NCI-H1417 treated with DMSO at 0.1 percent for 48 hours (cell line): ENCODE measurements at places on chromosomes 1 and 21.

DNA sequence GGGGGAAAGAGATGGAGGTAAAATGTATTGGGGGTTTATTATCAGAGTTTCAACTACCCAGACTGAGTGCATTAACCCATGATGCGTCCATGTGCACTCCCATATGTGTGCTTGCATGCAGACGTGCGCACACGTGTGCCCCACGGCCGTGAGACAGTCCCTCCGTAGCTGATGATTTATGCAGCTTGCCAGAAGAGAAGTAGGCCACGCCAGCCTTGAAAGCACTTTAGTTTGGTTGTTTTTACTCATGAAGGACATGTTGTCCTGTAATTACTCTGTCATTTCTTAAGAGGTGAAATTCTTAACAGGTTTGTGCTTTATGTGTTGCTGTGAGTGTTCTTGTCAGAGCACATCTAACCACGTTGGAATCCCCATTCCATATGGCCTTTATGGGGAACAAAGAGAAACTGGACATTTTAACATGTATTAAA, 467.8 kb downstream of the LMO4 start:
- no peak for DNase-seq

DNA sequence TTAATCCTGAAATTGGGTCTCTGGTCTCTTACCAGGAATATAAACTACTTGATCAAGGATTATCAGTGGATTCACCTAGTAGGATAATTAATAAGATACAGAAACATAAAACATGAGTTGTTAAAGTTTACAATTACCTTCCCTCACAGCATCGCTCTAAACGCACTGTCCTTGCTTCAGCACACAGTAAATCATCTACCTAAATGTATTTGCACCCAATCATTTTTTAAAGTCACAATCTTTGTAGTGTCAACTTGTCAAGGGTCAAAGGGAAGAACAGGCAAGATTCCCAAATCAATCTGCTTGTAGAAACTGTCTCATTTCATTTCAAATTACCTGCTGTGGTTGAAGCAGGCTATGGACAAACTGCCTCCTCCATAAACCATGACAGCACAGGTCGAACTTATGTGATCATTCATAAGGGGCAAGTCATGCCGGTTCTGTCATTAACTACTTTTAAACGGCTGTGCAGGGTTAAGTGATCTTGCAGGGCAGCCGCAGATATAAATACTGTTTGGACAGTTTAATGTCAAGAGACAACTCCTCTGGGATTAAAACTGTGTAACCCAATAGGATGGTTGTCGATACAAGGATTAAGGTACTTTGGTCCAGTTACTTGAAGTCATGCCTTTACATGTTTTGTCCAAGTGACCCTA, 93.6 kb downstream of the ZNF281 start:
- DNase-seq: no peak

GRCh38 chr1:23478896-23479665, 4.9 kb downstream of the ASAP3 start:
- DNase-seq: no peak

GRCh38 chr1:228013131-228013934, 6.5 kb downstream of the WNT3A start:
- DNase-seq: no peak

DNA sequence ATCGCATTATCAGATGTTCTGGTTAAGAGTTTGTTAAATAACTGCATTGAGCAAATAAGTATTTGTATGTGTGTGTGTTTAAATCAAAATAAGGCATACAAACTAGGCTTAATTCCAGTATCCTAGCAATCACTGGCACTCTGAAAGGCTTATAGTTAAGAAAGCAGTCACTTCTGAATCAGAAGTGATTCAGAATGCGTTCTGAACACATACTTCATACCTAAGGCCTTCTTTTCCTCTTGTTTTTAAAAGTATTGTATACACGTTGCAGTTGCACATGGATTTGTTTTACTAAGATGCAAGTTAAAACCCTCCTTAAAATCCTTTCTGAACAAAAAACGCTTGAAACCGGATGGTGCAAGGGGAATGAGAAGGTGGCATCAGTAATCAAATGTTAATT, 238.4 kb upstream of the DMRTA2 start:
- DNase-seq: no peak

- DNase-seq: no peak
Measured at GRCh38 chr1:71303617-71304041, 222.8 kb upstream of the ZRANB2 start.

- DNase-seq: no peak
Measured at GRCh38 chr1:9724706-9725476, 73.4 kb downstream of the PIK3CD start.

DNA sequence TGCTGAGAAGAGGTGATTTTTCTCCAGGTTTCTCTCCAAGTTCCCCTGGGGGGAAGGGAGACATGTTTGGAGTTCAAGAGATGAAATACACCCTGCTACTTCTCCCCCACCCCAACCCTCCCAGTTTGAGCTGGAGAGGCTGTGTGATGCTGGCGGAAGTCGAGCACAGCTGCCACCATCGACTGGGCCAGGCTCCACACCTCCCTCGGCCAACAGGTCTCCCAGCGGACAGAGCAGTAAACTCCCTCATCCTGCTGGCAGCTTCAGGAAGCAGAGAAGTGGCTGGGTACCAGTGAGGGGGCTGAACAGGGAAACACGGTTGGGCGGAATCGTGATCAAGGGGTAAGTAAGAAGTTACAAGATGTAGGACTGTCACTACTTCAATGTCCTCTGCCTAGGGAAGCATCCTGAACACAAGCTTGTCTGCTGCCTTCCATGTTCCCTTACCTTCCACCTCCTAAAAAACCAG, 6.6 kb upstream of the NHLH1 start:
- no peak for DNase-seq

DNA sequence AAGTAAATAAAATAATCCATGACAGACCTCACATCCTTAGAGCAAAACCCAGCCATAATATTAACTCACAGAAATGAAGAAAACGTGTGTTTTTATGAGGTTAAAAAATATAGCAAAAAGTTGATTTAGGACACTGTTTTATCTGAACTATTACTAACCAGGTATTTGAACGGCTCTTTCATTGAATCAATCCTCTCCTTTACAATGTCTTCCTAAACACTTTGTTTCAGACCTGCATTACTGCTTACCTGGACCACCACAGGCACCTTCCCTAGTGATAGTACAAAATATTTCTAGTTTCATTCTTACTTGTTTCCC, 25.0 kb downstream of the TBX15 start:
- DNase-seq: no peak

DNA sequence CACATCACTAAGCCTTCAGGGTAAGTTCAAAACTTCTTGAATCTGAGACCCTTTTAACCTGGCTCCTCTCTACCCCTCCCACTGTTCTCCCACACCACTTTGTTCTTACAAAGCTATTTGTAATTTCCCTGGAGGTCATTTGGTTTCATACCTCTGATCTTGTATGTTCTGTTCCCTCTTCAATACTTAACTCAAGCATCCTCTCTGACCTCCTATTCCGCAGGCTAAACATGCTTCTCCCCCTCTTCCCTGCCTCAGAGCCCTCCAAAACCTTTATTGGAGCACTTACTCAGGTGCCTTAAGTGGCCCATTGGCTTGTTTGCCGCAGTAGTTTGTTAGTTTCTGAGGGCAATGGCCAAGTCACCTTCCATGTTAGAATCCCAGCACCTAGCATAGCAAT, 54.8 kb downstream of the SSX2IP start:
- no peak for DNase-seq

GRCh38 chr1:202155478-202156021, 4.9 kb downstream of the PTPN7 start:
- no peak for DNase-seq

- no peak for DNase-seq
Measured at GRCh38 chr1:51927029-51927428, 48.5 kb upstream of the NRDC start.

GRCh38 chr1:97764991-97765390, 155.8 kb downstream of the DPYD start:
- no peak for DNase-seq

DNA sequence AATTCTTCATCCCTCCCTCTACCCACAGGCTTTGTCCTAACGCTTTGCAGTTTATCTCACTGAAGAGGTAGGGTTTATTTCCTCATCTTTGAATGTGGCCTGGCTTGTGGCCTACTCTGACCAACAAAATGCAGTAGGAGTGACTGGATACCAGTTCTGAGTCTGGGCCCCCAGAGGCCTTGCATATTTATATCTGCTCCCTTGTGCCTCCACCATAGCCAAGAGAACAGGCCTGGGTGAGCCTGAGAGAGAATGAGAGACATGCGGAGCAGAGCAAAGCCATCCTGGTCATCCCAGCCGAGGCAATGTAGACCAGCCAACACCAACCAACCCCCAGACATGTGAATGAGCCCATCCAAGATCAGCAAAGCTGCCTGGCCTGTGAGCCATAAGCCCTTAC, 30.3 kb downstream of the SMIM12 start:
- DNase-seq: no peak
